ENCODE measurements at places on chromosomes 6 and 20.

GRCh38 chr20:35004051-35004725 is 48.5 kb downstream of the MYH7B start:
- DNase-seq, result no peak

DNA sequence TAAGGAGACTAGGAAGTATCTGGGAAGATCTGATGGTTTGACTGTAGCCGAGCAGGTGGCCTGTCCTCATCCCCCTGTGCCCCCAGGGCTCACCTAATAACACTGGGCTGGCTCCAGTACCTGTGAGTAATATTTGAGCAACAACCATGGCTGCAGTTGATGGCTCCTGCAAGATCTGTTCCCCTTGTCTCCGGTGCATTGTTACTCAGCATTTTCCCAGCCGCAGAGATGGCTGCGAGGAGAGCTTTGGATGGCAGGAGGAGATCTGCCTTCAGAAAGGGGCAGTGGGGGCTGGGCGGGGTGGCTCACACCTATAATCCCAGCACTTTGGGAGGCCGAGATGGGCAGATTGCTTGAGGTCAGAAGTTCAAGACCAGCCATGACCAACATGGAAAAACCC is 39.3 kb downstream of the PTK7 start:
- DNase-seq, result no peak

DNA sequence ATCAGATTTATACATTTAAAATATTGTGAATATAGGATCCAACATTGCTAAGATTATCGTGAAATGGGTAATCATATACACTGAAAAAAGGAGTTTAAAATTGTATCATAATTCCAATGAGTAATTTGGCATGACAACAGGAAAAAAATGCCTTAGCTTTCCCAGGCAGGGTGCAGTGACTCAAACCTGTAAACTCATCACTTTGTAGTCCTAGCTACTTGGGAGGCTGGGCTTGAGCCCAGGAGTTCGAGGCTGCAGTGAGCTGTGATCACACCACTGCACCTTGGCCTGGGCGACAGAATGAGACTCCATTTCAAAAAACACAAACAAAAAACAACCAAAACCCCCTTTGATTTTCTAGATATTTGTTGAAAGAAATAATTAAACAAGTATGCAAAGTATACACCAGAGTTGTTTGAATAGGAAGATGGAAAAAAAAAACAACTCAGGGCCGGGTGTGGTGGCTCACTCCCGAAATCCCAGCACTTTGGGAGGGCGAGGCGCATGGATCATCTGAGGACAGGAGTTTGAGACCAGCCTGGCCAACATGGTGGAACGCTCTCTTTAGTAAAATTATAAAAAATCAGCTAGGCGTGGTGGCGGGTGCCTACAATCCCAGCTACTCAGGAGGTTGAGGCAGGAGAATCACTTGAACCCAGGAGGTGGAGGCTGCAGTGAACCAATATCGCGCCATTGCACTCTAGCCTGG is 98.7 kb downstream of the TRERF1 start:
- no peak for DNase-seq

GRCh38 chr6:63789699-63790098 is 154.1 kb downstream of the PHF3 start:
- no peak for DNase-seq

- DNase-seq, result no peak
Observed at GRCh38 chr20:37331060-37331857, 14.7 kb upstream of the SRC start.

- no peak for DNase-seq
Observed at GRCh38 chr20:17797161-17797560, 97.4 kb downstream of the BANF2 start.
